ENCODE measurements at places on chromosomes 4 and X. TPM values are rescaled to one million over a fixed set of nuclear protein-coding genes. Genes with fewer than 3 reads are reported as not detected.

DNA sequence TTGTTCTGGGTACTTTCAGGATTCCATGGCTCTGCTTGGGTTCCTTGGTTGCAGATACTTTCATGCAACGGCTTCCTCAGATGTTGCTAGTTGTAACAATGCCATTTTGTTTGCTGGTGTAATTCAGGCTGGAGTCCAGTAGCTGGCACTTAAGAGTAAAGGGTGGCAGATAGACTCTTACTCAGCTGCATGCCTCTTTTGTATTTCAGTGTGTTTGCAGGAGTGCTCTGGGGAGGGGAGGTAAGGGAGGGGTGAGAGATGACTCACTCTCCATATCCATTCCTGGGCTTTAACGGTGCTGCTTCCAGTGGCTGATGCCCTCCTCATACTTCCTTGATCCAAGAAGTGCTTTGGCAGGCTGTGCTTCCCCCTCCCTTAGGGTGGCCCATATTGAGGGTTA, 155.2 kb downstream of the ZNF330 start:
- no peak for DNase-seq

- DNase-seq: no peak
These were observed 82.2 kb upstream of the PRPS2 start for GRCh38 chrX:12709047-12709446.

GRCh38 chr4:169716677-169717076, 41.1 kb downstream of the HPF1 start:
- no peak for DNase-seq

DNA sequence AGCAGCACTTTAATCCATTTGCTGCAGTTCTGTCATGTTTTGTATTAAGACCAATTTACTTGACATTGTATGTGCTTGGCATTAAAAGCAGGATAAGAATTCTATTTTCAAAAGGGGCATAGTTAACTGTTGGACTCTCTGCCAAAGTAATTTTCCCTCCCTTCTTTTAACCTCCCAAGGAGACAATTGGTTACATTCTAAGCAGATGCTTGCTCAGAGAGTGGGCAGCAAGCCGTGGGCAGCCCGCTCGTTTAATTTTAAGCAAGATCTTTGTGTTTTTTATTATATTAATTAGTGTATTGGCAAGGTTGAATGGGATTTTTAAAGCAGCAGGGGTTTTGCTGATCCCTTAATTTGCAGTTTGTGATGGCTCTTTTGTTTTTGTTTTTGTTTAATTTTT, 37.1 kb upstream of the KLHL8 start:
- no peak for DNase-seq

DNA sequence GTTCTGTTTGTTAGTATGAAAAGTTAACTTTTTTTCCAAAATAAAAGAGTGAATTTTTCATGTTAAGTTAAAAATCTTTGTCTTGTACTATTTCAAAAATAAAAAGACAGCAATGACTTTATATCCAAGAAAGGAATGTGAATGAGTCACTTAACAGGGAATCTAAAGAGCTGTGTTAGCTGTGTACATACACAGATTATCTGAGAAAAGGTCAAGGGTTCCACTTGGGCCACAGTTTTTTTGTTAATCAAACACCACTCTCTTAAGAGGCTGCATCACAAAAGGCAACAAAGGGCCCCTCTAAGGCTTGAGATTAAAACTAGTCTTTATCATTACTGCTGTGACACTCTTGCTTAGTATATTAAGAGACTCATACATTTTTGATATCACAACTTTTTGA, 82.1 kb downstream of the FIP1L1 start:
- DNase-seq: no peak

Gene DDX60
- total RNA-seq: 9.5 TPM
